ENCODE measurements at places on chromosomes 2 and 18. TPM values are rescaled to one million over a fixed set of nuclear protein-coding genes. Genes with fewer than 3 reads are reported as not detected.

The ARHGAP28 gene
- 15.2 TPM for total RNA-seq

The TMEM198 gene
- 7.5 TPM for total RNA-seq

The HOXD12 gene
- total RNA-seq = not detected

The MATN3 gene
- 0.58 TPM for total RNA-seq

DNA sequence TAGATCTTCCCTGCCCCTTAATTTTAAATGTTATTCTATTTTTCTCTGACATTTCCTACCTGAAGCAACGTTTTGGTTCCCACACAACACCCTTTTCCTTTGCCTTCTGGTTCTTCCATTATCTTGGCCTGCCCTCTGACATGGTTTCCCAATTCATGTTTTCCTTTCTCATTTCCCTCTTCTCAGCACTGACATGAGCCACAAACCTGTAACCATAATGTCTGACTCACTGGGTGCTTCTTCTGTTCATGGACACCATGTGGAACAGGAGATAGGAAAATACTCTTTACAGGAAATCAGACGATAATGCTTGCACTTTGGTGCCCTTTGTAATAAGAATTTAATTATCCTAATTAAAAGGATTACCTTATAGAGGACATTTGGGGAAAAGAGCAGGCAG lies 142.0 kb downstream of the ZEB2 start:
- no peak for DNase-seq
- H3K4me3 ChIP-seq = no peak overlapping the region
- no peaks in the 10 kb centered on the region for H3K27me3 ChIP-seq
- H3K27ac ChIP-seq = peak overlapping the region; percentile 1
- no peaks in the 10 kb centered on the region for H3K36me3 ChIP-seq

DNA sequence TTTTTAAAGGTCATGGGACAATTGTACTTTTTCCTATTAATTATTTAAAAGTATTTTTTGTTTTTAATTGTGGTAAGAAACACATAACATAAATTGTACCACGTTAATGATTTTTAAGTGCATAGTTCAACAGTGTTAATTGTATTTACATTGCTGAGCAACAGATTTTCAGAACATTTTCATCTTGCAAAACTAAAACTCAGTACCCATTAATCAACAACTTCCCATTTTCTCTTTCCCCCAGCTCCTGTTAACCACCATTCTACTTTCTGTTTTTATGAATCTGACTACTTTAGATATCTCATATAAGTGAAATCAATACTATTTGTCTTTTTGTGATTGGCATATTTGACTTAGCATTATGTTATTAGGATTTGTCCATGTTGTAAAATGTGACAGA lies 483.9 kb upstream of the ZNF804A start:
- H3K27ac ChIP-seq = no peak overlapping the region
- no peaks in the 10 kb centered on the region for H3K27me3 ChIP-seq
- H3K4me3 ChIP-seq = no peak overlapping the region
- no peak for DNase-seq
- no peaks in the 10 kb centered on the region for H3K36me3 ChIP-seq

DNA sequence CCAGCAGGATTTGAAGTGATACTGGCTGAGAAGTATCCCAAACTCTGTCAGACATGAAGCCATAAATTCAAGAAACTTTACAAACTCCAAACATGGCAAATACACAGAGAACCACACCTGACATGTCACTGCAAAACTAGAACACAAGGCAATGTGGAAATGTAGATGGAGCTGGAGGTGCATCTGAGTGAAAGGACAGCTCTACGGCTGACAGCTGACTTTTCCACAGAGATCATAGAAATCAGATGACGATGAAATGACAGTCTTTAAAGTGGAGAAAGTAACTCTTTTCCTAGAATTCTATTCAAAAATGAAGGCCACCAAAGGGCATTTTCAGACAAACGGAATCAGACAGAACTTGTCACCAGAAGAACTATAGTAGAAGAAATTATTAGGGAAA lies 97.5 kb downstream of the LDLRAD4 start:
- DNase-seq = no peak
- no peaks in the 10 kb centered on the region for H3K4me1 ChIP-seq
- H3K36me3 ChIP-seq = no peaks in the 10 kb centered on the region
- no peak overlapping the region for H3K4me3 ChIP-seq

DNA sequence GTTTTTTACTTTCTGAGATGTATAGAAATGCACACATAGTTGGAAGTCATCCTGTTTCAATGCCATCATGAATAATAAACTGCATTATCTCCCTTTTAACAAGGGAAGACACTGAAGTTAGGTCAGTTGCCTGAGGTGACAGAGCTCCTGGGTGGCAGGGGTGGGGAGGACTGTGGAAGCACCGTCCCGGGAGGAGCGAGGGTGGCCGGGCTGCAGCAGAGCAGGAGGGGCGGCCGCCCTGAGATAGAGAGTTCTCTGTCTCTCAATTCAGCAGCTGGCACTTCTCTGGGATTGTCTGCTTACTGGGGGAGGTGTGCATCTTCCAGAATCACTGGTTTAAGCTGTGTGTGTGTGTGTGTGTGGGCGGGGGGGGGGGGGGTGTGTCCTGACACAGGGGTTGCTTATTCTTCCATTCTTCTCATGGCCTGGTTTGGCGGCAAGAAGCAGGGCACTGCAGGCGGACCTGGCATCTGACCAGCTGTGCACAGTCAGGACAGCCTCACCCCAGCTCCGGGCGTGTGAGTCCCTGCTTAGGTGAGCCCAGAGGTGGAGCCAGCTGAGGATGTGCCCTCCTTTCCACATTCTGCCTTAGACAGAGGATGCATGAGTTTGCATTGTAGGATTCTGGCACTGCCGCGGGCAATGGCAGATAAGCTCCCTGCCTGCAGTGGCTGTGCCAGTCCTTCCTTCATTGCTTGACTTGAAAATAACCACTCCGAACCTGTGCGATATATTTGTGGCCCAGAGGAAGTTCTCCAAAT lies 40.4 kb downstream of the VWA3B start:
- no peaks in the 10 kb centered on the region for H3K27me3 ChIP-seq
- no peak overlapping the region for H3K27ac ChIP-seq
- no peak for DNase-seq
- H3K36me3 ChIP-seq = no peaks in the 10 kb centered on the region
- H3K4me3 ChIP-seq = no peak overlapping the region
- H3K4me1 ChIP-seq = no peaks in the 10 kb centered on the region

- H3K4me3 ChIP-seq = no peak overlapping the region
- H3K27me3 ChIP-seq = no peaks in the 10 kb centered on the region
- no peak for DNase-seq
- H3K27ac ChIP-seq = no peak overlapping the region
Measured at GRCh38 chr2:23660237-23660636, 266.7 kb downstream of the ATAD2B start.

GRCh38 chr18:6493194-6493593 lies 78.5 kb upstream of the L3MBTL4 start:
- no peaks in the 10 kb centered on the region for H3K27me3 ChIP-seq
- no peak overlapping the region for H3K4me3 ChIP-seq

GRCh38 chr2:67322353-67323001 lies 74.7 kb upstream of the ETAA1 start:
- peaks cover 8% of the 10 kb centered on the region for H3K4me1 ChIP-seq
- DNase-seq = peak; percentile 76
- H3K27ac ChIP-seq = no peak overlapping the region
- no peaks in the 10 kb centered on the region for H3K36me3 ChIP-seq

GRCh38 chr2:136334967-136335366 lies 217.0 kb upstream of the CXCR4 start:
- no peak overlapping the region for H3K4me3 ChIP-seq
- H3K36me3 ChIP-seq = no peaks in the 10 kb centered on the region
- DNase-seq = no peak
- no peaks in the 10 kb centered on the region for H3K27me3 ChIP-seq
- no peak overlapping the region for H3K27ac ChIP-seq

- no peaks in the 10 kb centered on the region for H3K27me3 ChIP-seq
- H3K4me1 ChIP-seq = peaks cover 40% of the 10 kb centered on the region
- H3K4me3 ChIP-seq = no peak overlapping the region
Measured at GRCh38 chr18:57728941-57729511, 74.1 kb downstream of the ATP8B1 start.

DNA sequence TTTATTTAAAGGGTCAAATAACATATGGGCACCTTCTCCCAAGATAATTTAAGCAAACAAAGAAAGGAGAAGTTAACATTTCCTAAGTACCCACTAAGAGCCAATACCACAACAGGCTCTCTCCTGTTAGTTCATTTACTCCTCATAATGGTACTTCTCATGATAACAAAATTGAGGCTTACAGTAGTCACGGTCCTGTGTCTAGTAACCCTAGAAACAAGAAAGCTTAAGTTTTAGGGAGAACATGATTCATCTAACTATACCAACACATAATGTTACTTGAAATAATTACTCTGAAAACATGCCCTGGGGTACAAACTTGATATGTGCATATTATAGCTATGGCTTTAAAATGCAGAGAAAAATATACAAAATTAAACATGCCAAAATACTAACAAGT lies 19.8 kb downstream of the IWS1 start:
- peaks cover 11% of the 10 kb centered on the region for H3K4me1 ChIP-seq
- peaks cover 43% of the 10 kb centered on the region for H3K36me3 ChIP-seq
- H3K27ac ChIP-seq = no peak overlapping the region
- no peak for DNase-seq

- DNase-seq = peak; percentile 7
- H3K36me3 ChIP-seq = no peaks in the 10 kb centered on the region
- H3K4me3 ChIP-seq = no peak overlapping the region
- no peak overlapping the region for H3K27ac ChIP-seq
- H3K27me3 ChIP-seq = no peaks in the 10 kb centered on the region
Measured at GRCh38 chr2:196487417-196487816, 152.1 kb upstream of the CCDC150 start.

DNA sequence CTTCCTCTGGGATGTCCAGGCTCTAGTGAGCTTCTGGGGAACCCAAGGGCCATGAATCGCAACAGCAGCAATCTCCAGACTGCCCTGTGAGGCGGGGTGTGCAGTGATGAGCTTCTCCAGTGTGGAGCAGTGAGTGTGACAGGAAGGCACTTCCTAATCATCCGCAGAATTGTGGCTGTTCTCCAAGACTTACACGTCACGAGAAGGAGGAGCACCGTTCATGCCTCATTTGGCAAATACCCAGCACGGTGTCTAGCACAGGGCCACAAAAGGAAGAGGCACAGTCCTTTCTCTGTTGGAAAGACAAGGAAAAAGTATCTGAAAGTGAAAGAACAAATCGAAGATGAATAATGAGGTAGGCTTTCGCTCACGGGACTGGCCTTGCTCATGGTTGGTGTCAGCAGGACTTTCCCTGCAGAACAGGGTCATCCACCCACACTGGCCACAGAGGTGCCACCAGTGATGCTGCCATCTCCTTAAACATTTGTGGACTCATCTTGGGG lies 125.1 kb upstream of the HAAO start:
- DNase-seq = peak; percentile 79
- H3K4me1 ChIP-seq = peaks cover 22% of the 10 kb centered on the region
- peak overlapping the region; percentile 44 for H3K27ac ChIP-seq
- H3K36me3 ChIP-seq = no peaks in the 10 kb centered on the region

DNA sequence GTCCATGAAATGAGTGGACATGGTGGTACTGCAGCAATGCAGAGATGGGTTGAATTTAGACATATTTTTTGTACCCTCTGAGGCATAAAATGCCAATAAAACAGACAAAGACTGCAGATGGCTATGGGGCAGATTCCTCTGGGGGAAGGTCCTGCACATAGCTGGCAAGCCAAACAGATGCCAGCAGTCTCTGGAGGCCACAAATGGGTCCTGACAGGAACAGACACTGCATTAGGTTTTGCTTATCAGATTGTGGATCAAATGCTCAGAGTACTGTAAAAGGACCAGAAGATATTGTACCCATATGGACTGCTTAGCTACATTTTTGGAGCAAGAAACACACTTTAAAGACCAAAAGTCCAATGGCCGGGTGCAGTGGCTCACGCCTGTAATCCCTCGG lies 40.9 kb upstream of the ORC2 start:
- peaks cover 8% of the 10 kb centered on the region for H3K4me1 ChIP-seq
- peaks cover 88% of the 10 kb centered on the region for H3K36me3 ChIP-seq
- DNase-seq = no peak

DNA sequence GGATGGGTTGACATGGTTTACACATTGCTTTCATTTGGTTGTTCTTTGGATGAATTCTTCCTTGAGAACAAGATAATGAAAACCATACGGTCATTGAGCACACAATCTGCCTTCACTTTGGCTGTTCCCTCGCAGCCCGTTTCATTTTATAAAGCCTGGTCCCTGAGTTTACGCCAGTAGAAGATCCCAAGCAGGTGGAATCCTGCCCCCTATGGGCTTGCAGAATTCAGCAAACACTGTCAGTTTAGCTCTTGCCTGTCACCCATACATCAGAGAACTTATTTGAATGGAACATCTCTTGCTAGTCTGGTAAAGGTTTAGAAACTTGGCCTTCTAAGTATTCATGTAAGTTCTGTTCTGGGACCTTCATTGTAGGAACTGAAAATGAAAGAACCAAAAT lies 666.4 kb upstream of the ZEB2 start:
- H3K27me3 ChIP-seq = no peaks in the 10 kb centered on the region
- no peaks in the 10 kb centered on the region for H3K36me3 ChIP-seq
- no peaks in the 10 kb centered on the region for H3K4me1 ChIP-seq
- H3K27ac ChIP-seq = no peak overlapping the region

DNA sequence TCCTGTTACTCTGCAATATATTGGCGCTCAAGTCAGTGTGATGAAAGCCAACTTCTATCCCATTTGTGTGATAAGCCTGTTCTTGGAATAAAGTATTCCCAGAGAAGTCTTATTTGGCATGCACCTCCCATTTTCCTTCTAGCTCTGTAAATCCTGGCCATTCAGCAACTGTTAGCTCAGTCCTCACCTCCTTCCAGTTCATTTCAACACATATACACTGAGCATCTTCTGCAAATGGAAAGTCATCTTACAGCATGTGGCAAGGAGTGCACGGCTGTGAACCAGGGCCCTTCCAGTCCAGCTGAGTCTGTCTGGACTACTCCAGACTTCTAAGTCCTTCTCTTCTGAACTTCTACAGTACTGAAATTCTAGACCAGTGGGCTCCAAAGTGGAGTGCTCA lies 53.1 kb downstream of the SPATS2L start:
- H3K27ac ChIP-seq = no peak overlapping the region
- H3K36me3 ChIP-seq = no peaks in the 10 kb centered on the region
- peaks cover 35% of the 10 kb centered on the region for H3K4me1 ChIP-seq
- H3K4me3 ChIP-seq = no peak overlapping the region

GRCh38 chr2:70041663-70042062 lies 45.6 kb upstream of the PCBP1 start:
- H3K36me3 ChIP-seq = peaks cover 21% of the 10 kb centered on the region
- no peak for DNase-seq
- H3K27ac ChIP-seq = no peak overlapping the region
- no peaks in the 10 kb centered on the region for H3K27me3 ChIP-seq
- H3K4me3 ChIP-seq = no peak overlapping the region

All from stomach (tissue), 19 donors.